ENCODE measurements at places on chromosomes 3 and 15. TPM values are rescaled to one million over a fixed set of nuclear protein-coding genes. Genes with fewer than 3 reads are reported as not detected.
A peak's percentile ranks its signal among the peaks of the same experiment; 100 is the strongest.

GRCh38 chr3:197023241-197023997, 6.2 kb downstream of the MELTF start:
- H3K36me3 ChIP-seq = no peaks in the 10 kb centered on the region
- peaks cover 2% of the 10 kb centered on the region for H3K27me3 ChIP-seq
- H3K4me1 ChIP-seq = peaks cover 8% of the 10 kb centered on the region
- H3K4me3 ChIP-seq = no peak overlapping the region

DNA sequence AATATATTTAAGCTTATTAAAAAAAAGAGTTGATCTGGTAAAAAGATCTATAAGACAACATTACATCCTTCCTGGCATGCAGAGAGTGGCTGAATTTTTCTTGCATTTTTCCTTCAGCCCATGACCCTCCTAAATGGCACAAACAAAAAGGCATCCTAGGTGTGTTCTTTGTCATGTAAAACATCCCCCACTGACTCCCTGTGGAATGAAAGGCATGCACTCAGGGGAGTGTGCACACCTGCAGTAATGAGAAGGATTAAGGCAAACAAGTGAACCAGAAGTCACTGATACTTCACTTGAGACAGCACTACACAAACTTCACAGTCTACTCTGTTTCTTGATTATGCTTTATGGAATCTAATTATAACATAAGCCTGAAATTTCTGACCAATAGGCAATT, 195.0 kb downstream of the RBMS3 start:
- no peak overlapping the region for H3K4me3 ChIP-seq
- no peaks in the 10 kb centered on the region for H3K4me1 ChIP-seq
- H3K27ac ChIP-seq = no peak overlapping the region
- DNase-seq = no peak
- no peaks in the 10 kb centered on the region for H3K36me3 ChIP-seq

DNA sequence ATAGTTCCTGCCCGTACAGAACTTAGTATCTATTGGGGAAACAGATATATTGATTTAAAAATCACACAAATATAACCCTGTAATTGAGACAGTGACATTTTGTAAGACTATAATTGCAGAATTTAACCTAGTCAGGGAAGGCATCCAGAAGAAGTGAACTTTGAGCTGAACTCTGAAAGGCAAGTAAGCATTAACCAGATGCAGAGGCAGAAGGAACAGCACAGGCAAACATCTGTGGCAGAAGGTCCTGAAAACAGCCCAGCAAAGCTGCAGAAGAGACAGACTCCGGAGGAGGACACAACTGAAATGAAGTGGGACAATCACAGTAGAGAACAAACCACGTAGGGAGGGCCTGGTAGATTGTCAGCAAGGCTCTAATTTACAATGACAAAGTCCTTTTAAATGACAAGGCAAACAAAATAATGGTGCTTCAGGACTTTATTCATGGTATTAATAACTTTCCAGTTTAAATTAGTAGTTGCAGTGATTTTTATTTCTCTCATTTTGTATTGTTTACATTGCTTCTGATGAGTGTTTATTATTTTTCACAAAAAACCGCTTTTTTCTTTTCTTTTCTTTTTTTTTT, 14.5 kb downstream of the BCL2A1 start:
- H3K4me1 ChIP-seq = peaks cover 43% of the 10 kb centered on the region
- no peak overlapping the region for H3K4me3 ChIP-seq
- no peak overlapping the region for H3K27ac ChIP-seq
- H3K36me3 ChIP-seq = peaks cover 10% of the 10 kb centered on the region
- H3K27me3 ChIP-seq = no peaks in the 10 kb centered on the region

DNA sequence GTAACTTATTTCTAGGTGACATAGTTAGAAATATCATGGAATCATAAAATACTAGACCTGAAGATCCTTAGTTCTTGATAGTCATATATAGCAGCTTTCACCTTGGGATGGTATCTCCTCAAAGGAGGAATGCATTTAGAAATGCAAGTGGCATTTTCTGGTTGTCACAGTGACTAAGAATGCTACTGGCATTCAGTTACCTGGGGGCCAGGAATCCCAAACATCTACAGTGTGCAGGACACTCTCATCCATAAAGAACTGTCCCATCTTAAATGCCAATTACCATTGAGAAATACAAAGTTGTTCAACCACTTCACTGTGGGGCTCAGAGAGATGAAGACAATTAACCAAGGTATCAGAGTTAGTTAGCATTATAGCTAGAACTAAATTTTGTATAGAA, 36.7 kb downstream of the MYH15 start:
- H3K27ac ChIP-seq = no peak overlapping the region
- no peak for DNase-seq
- peaks cover 5% of the 10 kb centered on the region for H3K4me1 ChIP-seq
- no peaks in the 10 kb centered on the region for H3K36me3 ChIP-seq

GRCh38 chr3:162884373-162884772, 1387.8 kb downstream of the OTOL1 start:
- no peaks in the 10 kb centered on the region for H3K36me3 ChIP-seq
- H3K4me1 ChIP-seq = no peaks in the 10 kb centered on the region
- no peak overlapping the region for H3K4me3 ChIP-seq
- H3K27me3 ChIP-seq = no peaks in the 10 kb centered on the region
- no peak for DNase-seq

- no peaks in the 10 kb centered on the region for H3K4me1 ChIP-seq
- no peaks in the 10 kb centered on the region for H3K27me3 ChIP-seq
- H3K36me3 ChIP-seq = no peaks in the 10 kb centered on the region
- no peak overlapping the region for H3K4me3 ChIP-seq
- no peak overlapping the region for H3K27ac ChIP-seq
These were observed 780.4 kb downstream of the MECOM start for GRCh38 chr3:168883145-168883544.

DNA sequence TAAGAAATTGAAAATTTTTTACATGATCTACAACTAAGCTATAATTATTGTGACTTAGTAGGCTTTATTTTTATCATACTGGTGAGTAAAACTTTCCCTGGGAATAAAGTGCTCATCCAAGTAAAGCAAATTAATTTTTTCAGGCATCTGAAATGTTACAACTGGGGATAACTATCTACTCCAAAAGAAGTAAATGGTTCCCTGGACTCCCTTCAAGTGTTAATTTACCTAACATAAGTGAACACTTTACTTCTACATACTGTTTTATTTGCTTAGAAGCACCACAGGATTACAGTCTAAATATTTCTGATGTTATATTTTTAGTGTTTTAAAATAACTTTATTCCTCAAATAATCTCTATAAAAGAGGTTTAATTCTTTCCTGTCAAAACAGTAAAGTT, 57.8 kb downstream of the IFT57 start:
- no peak overlapping the region for H3K27ac ChIP-seq
- DNase-seq = no peak
- no peaks in the 10 kb centered on the region for H3K27me3 ChIP-seq
- no peaks in the 10 kb centered on the region for H3K4me1 ChIP-seq
- no peak overlapping the region for H3K4me3 ChIP-seq
- peaks cover 13% of the 10 kb centered on the region for H3K36me3 ChIP-seq

- no peak for DNase-seq
- peaks cover 2% of the 10 kb centered on the region for H3K27me3 ChIP-seq
- H3K4me1 ChIP-seq = no peaks in the 10 kb centered on the region
- no peak overlapping the region for H3K27ac ChIP-seq
These were observed 512 bp downstream of the IQCF5 start for GRCh38 chr3:51874889-51875288.

DNA sequence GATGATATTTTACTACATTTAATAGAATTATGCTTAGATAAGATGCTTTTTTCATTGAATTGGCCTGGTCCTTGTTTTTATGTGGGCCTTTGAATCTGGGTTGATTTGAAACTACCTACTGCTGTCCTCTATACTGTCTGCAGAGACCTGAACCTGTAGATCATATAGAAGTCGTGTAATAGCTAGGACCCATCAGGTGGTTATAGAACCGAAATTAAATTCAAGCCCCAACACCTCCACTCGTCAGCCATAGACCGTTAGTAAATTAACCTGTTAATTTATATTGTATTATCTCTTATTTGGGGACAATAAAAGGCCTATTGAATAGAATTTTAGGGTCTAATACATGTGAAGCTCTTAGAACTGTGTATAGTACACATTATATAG, 108.4 kb downstream of the MBNL1 start:
- H3K27me3 ChIP-seq = no peaks in the 10 kb centered on the region
- peak overlapping the region; percentile 83 for H3K27ac ChIP-seq
- H3K4me1 ChIP-seq = peaks cover 74% of the 10 kb centered on the region
- H3K36me3 ChIP-seq = peaks cover 38% of the 10 kb centered on the region

- no peak overlapping the region for H3K27ac ChIP-seq
- H3K4me1 ChIP-seq = no peaks in the 10 kb centered on the region
- no peak overlapping the region for H3K4me3 ChIP-seq
- H3K36me3 ChIP-seq = no peaks in the 10 kb centered on the region
- DNase-seq = no peak
- H3K27me3 ChIP-seq = no peaks in the 10 kb centered on the region
These were observed 398.0 kb downstream of the OTOL1 start for GRCh38 chr3:161894657-161895056.

GRCh38 chr3:73618461-73618860, 6.3 kb downstream of the PDZRN3 start:
- no peak for DNase-seq
- H3K27me3 ChIP-seq = peaks cover under 1% of the 10 kb centered on the region
- no peaks in the 10 kb centered on the region for H3K4me1 ChIP-seq
- no peak overlapping the region for H3K4me3 ChIP-seq
- H3K27ac ChIP-seq = no peak overlapping the region
- H3K36me3 ChIP-seq = no peaks in the 10 kb centered on the region

GRCh38 chr15:63930034-63930433, 96.3 kb upstream of the HERC1 start:
- no peak for DNase-seq
- H3K4me1 ChIP-seq = no peaks in the 10 kb centered on the region
- no peaks in the 10 kb centered on the region for H3K36me3 ChIP-seq
- H3K27ac ChIP-seq = no peak overlapping the region

- H3K4me3 ChIP-seq = no peak overlapping the region
- H3K36me3 ChIP-seq = no peaks in the 10 kb centered on the region
- no peak overlapping the region for H3K27ac ChIP-seq
- no peak for DNase-seq
These were observed 136.6 kb upstream of the PTX3 start for GRCh38 chr3:157300094-157300493.

DNA sequence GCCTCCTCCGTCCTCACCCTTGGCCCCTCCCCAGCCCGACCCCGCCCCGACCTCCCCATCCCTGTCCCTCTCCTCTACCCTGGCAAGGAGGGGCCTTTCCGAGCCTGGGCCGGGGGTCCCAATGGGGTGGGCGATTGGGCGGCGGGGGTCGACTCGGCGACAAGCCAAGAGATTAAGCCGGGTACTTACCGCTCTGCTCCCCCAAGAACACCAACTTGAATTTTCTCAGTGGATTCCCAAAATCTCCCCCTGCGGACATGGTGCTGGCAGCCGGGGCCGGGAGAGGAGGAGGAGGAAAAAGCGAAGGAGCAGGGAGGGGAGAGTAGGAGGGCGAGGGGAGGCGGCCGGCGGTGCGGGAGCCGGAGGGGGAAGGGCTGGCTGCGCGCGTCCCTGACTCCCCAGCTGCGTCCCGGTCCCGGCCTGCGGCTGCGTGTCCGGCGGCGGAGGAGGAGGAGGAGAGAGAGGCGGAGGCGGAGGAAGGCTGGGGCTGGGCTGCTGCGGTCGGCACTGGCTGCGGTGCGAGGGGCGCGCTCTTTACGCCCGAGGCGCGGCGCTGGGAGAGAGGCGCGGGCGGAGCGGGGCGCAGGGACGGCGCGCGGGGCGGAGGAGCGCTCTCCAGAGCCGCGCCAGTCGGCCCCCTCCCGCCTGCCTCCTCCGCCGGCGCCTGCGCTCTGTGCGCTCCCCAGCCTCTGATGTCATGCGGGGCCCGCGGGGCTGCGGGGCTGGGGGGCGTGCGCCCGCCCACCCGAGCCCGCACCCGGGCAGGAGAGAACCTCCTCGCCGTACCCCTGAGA, at the start of gene RAB6B:
TSS of gene RAB6B (minus strand) at position 675 of the 794 bp plus-strand sequence. CDS start at position 259, 416 bp downstream.
- no peak within 1 kb of the TSS for H3K27ac ChIP-seq
- H3K27me3 ChIP-seq = peaks cover 41% of the 10 kb centered on the region
- peaks cover 2% of the 10 kb centered on the region for H3K4me1 ChIP-seq
- no peaks in the 10 kb centered on the region for H3K36me3 ChIP-seq

DNA sequence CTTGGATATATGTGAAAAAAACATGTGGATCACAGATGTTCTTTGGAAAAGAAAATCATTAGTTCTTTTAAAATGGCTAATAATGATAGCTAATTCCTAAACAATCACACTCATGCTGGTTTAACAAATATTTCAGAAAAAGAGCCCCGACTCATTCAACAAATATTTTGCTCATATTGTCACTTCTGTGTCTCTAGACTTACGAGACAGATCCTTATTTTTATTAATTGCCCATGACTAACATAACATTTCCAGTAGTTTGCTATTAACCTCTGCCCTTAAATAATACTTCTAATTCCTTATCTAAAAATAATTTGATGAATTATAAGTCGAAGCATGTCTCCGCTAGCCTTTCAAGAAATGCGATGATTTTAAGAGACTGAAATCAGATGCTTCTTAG, 70.4 kb downstream of the SATB1 start:
- H3K27ac ChIP-seq = no peak overlapping the region
- no peak overlapping the region for H3K4me3 ChIP-seq
- peaks cover 78% of the 10 kb centered on the region for H3K36me3 ChIP-seq
- H3K4me1 ChIP-seq = peaks cover 36% of the 10 kb centered on the region
- H3K27me3 ChIP-seq = no peaks in the 10 kb centered on the region

DNA sequence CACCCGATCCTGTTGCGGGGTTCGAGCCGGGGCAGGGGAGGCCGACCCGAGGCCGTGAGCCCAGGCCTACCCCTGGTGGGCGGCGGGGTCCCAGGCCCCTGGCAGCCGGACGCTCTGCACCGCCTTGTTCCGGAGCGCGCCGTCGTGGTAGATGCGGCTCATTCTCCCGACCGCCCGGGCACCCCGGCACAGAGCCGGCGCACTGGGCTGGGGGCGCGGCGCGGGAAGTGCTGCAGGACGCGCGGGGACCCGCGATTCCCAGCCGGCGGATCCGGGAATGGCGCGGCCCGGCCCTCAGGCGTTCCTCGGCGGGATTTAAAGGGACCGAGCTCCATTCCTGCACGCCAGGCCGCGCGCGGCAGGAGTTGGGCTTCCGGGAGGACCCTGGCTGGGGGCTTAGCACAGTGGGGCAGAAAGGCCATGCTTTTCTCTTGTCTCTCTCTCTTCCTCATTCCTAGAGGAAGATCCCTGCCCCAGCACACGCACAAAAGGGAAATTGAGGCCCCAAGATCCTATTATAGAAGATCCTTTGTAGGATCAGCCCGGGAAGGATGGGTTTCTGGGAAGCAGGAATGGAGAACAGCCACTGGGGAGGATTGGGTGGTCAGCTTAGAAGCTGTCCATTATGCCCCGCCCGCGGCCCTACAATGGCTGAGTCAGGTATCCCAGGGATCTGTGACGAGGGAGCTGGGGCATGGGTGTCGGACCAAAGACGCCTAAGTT, at the start of gene ARPIN:
TSS of gene ARPIN (minus strand) at position 279 of the 723 bp plus-strand sequence. CDS start at position 162, 117 bp downstream.
- peaks cover 30% of the 10 kb centered on the region for H3K27me3 ChIP-seq
- peak; percentile 35 for DNase-seq
- H3K4me1 ChIP-seq = no peaks in the 10 kb centered on the region
- H3K27ac ChIP-seq = no peak within 1 kb of the TSS

GRCh38 chr15:99729920-99730319, 3.3 kb downstream of the LYSMD4 start:
- H3K36me3 ChIP-seq = peaks cover 5% of the 10 kb centered on the region
- peak; percentile 43 for DNase-seq
- peaks cover 23% of the 10 kb centered on the region for H3K4me1 ChIP-seq
- H3K27me3 ChIP-seq = no peaks in the 10 kb centered on the region

GRCh38 chr3:45591547-45592040, 3.0 kb upstream of the LIMD1 start:
- peaks cover 4% of the 10 kb centered on the region for H3K27me3 ChIP-seq
- peaks cover 27% of the 10 kb centered on the region for H3K4me1 ChIP-seq
- H3K4me3 ChIP-seq = no peak overlapping the region
- peaks cover 3% of the 10 kb centered on the region for H3K36me3 ChIP-seq
- no peak overlapping the region for H3K27ac ChIP-seq
- no peak for DNase-seq

Gene MEGF11
- not detected for total RNA-seq

Gene TMED3
- total RNA-seq = 37.2 TPM

Gene CLDN18
- not detected for total RNA-seq

Gene APH1B
- total RNA-seq = 6.5 TPM

Gene C3orf52
- 9.3 TPM for total RNA-seq

Gene CRABP1
- total RNA-seq = 0.96 TPM

Gene ELL3
- 3.6 TPM for total RNA-seq

Gene CDV3
- total RNA-seq = 204 TPM

All from activated CD4-positive, alpha-beta T cell treated with anti-CD3 and anti-CD28 coated beads for 36 hours (primary cell).